ENCODE measurements at places on chromosomes 1 and 21.

- DNase-seq, result no peak
Observed at GRCh38 chr1:236821091-236821627, 26.1 kb downstream of the MTR start.

- no peak for DNase-seq
Observed at GRCh38 chr1:208093046-208093445, 151.1 kb downstream of the PLXNA2 start.

DNA sequence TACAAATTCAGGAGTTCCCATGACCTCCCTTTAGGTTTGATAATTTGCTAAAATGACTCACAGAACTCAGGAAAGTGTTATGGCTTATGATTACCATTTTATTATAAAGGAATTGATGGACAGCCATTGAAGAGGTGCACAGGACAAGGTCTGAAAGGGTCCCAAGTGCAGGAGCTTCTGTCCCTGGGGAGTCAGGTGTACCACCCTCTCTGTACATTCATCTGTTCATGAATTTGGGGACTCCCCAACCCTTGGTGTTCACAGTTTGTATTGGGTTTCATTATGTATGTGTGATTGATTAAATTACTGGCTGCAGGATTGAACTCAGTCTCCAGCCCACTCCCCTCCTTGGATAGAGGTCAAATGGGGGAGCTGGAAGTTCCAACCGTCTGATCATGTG is 10.8 kb upstream of the IL10RB start:
- no peak for DNase-seq

DNA sequence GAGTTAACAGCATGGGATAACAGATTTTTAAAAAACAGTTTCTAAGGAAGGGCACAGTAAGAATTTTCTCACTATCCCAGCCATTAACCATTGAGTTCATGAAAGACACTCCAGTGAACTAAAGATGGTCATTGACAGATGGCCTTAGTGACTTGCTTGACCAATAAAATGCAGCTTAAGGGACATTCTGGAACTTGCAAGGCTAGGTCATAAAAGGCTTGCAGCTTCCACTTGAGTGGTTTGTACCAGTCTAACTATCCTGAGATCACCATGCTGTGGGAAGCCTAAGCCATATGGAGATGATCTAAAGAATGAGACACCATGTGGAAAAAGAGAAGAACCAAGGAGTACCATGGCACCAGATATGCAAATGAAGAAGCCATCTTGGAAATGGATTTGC is 37.9 kb upstream of the MUTYH start:
- no peak for DNase-seq

GRCh38 chr1:174769961-174770549 is 229.7 kb upstream of the CACYBP start:
- DNase-seq, result no peak

GRCh38 chr1:42418516-42418915 is 37.3 kb downstream of the ZMYND12 start:
- DNase-seq, result no peak

DNA sequence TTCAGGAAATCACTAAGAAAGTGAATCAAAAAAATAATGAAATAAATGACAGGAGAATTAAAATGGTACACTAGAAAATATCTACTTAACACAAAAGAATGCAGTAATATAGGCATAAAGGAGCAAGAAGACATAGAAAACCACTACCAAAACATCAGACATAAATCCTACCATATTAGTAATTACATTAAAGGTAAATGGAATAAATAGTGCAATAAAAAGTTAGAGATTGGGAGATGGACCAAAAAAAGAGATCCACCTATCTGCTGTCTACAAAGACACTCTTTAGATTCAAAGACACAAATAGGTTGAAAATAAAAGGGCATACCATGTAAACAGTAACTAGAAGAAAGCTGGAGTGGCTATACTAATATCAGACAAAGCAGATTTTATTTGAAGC is 167.0 kb upstream of the SAMSN1 start:
- DNase-seq, result no peak

- no peak for DNase-seq
Observed at GRCh38 chr1:86318436-86318835, 77.7 kb downstream of the ODF2L start.

- no peak for DNase-seq
Observed at GRCh38 chr1:171961861-171962260, 120.6 kb downstream of the DNM3 start.

- no peak for DNase-seq
Observed at GRCh38 chr1:75132242-75132811, 1.9 kb upstream of the LHX8 start.

GRCh38 chr21:42080788-42081083 is 9.6 kb downstream of the UMODL1 start:
- no peak for DNase-seq

Measured in left colon (tissue), 2 donors.